ENCODE measurements at places on chromosomes 13 and 19. TPM values are rescaled to one million over a fixed set of nuclear protein-coding genes. Genes with fewer than 3 reads are reported as not detected.

ICAM4 gene
- not detected for total RNA-seq

ZNF560 gene
- total RNA-seq: not detected

LYPD5 gene
- 7.6 TPM for total RNA-seq

ZNF530 gene
- 3.8 TPM for total RNA-seq

PSG4 gene
- total RNA-seq: not detected

Data from HCT116 (cell line).